T-helper 17 cell (primary cell): ENCODE measurements at places on chromosomes 7 and 10.
A peak's percentile ranks its signal among the peaks of the same experiment; 100 is the strongest.

GRCh38 chr10:131970946-131971345 lies 10.8 kb downstream of the BNIP3 start:
- peaks cover 40% of the 10 kb centered on the region for H3K4me1 ChIP-seq
- no peaks in the 10 kb centered on the region for H3K27me3 ChIP-seq
- DNase-seq: no peak
- no peak overlapping the region for H3K27ac ChIP-seq

GRCh38 chr7:83934118-83934734 lies 260.4 kb downstream of the SEMA3A start:
- H3K4me3 ChIP-seq: no peak overlapping the region
- no peak for DNase-seq
- H3K36me3 ChIP-seq: no peaks in the 10 kb centered on the region
- H3K27ac ChIP-seq: no peak overlapping the region

DNA sequence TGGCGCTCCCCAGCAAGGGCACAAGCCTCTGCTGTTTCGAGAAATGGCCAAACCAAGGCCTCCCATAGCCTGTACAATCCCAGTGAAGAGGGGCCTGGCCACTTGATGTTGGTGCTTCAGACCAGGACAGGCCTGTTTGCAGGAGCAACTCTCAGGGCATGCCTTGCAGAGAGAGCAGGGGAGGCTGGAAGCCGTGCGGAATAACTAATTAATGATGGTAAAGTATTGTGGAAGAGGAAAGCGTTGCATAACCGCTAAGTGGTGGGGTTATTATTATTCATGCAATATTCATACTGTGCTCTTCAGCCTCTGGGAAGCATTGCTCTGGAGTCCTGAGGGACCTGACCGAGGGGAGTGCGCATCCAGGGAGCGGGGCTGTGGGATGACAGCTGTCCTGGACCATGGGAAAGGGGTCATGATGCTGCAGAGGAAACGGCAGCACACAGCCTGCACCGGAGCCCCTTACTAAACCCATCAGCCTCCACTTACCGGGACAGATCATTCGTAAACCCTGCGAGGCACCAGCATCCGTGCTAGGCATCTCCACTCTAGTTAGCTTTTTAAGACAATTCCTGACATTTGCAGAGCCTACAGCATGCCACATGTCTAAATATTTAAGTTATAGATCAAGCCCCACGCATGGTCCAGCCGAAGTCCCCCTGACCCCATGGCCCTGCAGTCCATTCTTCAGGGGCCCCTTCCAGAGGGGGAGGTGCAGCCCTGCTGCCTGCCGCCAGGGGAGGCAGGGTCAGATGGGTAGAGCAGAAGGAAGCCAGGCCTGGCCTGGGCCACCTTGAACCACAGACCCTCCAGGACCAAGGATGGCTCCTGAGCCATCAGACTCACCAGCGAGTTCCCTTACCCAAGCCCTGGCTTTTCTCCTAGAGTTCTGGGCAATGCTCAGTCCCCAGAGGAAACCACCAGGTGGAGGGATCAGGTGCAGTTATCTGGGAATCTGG lies 11.6 kb downstream of the TMEM273 start:
- H3K36me3 ChIP-seq: peaks cover 2% of the 10 kb centered on the region
- peak overlapping the region; percentile 75 for H3K4me3 ChIP-seq
- H3K27ac ChIP-seq: peak overlapping the region; percentile 97
- peaks cover 57% of the 10 kb centered on the region for H3K4me1 ChIP-seq
- DNase-seq: no peak

DNA sequence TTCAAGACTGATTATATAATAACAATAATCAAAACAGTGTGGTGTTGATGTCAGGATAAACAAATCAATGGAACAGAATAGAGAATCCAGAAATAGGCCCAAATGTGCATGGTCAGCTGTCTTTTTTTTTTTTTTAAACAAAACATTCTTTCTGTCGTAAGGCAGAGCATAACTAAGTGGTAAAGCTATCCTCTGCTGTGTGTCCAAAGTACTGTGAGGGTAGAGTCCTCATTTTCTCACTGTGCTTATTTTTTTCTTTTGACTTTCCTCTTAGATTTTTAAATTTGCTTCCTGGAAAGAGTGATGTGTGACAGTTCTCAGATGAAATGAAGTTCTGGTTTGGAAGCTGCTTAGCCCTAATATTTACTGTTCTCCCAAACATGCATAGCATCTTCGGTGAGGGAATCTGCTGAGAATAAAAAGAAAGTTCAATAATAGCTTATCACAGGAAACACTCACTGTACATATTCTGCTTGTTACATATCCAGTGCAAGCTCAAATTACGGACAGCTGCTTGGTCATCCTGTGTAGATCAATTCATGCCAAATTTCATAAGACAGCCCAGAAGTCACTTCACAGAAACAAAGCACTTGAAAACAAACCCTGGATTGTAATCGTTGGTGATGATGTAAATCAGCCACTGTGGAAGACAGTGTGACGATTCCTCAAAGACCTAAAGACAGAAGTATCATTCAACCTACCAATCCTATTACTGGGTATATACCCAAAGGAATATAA lies 423.9 kb downstream of the NEBL start:
- DNase-seq: no peak
- H3K36me3 ChIP-seq: no peaks in the 10 kb centered on the region
- H3K27me3 ChIP-seq: no peaks in the 10 kb centered on the region
- no peaks in the 10 kb centered on the region for H3K4me1 ChIP-seq
- no peak overlapping the region for H3K27ac ChIP-seq
- no peak overlapping the region for H3K4me3 ChIP-seq

DNA sequence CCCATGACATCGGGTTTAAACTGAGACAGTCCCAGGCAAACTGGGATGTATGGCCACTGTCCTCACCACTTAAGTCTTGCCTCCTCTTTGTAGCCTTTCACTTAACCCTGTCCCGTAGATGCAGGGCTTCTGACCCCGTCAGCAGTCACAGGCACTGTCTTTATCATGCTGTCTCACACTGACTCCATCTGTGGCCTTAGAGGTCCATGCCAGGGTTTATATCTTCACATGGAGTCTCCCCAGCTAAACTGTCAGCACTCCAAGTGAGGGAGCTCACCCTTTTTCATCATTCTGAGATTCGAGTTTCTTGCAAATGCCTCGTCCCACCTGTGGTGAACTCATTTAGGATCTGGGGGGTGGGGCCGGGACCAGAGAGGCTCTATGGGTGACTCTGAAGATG lies 2.8 kb downstream of the FKBP6 start:
- peaks cover 22% of the 10 kb centered on the region for H3K27me3 ChIP-seq

DNA sequence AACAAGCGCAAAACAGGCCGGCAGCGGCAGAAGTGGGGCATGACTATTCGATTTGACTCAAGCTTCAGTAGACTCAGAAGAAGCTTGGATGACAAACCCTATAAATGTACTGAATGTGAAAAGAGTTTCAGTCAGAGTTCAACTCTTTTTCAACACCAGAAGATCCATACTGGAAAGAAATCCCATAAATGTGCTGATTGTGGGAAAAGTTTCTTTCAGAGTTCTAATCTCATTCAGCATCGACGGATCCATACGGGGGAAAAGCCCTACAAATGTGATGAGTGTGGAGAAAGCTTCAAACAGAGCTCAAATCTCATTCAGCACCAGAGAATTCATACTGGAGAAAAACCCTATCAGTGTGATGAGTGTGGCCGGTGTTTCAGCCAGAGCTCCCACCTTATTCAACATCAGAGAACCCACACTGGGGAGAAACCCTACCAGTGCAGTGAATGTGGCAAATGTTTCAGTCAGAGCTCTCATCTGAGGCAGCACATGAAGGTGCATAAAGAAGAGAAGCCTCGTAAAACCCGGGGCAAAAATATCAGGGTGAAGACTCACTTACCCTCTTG lies 2.8 kb downstream of the ZNF22 start:
- H3K27me3 ChIP-seq: no peaks in the 10 kb centered on the region
- H3K4me1 ChIP-seq: peaks cover 11% of the 10 kb centered on the region
- DNase-seq: no peak
- H3K36me3 ChIP-seq: peaks cover 2% of the 10 kb centered on the region
- no peak overlapping the region for H3K27ac ChIP-seq

DNA sequence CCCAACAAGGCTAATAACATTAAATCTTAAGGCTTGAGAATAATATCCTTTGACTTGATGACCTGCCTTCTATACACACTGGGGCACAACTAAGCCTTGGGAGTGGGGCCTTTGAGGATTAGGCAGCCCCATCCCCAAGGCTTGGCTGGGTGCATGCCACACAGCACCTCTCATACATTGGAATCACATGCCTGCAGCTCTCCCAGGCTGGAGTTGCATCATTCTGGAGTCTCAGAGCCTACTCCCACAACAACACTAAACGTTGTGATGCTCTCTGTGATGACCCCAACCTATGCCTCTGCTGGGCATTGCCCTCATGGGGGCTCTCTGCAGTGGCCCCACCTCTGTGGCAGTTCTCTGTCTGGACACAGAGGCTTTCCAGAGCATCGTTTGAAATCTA lies 31.9 kb upstream of the SGCE start:
- no peaks in the 10 kb centered on the region for H3K4me1 ChIP-seq
- peaks cover 15% of the 10 kb centered on the region for H3K27me3 ChIP-seq
- DNase-seq: no peak
- no peak overlapping the region for H3K4me3 ChIP-seq
- H3K27ac ChIP-seq: no peak overlapping the region

DNA sequence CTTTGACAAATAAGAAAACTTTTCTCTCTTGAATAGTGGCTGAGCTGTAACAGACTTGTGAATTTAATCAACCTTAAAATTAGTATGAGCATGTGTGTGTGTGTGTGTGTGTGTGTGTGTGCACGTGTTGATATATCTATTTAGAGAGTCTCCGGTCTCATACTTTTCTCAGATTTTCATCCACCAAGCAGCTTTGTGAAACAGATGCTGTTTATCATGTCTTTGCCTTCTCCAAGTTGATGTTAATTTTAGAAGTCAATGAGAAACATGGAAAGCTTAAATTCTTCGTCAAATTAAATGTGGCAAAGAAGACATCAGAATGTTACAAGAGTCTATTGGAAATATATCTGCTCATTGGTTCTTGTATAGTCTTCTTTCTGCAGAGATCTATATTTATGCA lies 839.2 kb upstream of the CELF2 start:
- H3K4me3 ChIP-seq: no peak overlapping the region
- H3K36me3 ChIP-seq: peaks cover 2% of the 10 kb centered on the region
- DNase-seq: no peak
- H3K4me1 ChIP-seq: no peaks in the 10 kb centered on the region

DNA sequence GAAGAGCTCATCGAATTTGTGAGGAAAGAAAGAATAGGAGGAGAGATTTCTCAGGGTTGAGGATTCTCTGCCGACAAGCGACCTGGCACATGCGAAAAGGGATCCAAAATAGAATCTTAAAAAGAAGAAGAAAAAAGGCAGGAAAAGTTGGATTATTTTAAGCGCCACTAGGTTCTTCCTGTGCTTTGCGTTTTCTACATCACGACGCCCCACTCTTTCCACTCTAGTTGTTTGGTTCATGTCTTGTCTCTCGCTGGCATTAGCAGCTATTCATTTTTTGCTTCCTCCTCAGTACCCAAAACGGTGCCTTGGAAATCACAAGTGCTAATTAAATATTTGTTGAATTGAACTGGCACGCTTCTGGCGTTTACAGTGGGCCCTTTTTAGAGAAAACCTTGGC lies 674 bp upstream of the FRA10AC1 start:
- H3K4me1 ChIP-seq: peaks cover 7% of the 10 kb centered on the region
- H3K4me3 ChIP-seq: no peak overlapping the region
- no peaks in the 10 kb centered on the region for H3K27me3 ChIP-seq
- no peaks in the 10 kb centered on the region for H3K36me3 ChIP-seq

DNA sequence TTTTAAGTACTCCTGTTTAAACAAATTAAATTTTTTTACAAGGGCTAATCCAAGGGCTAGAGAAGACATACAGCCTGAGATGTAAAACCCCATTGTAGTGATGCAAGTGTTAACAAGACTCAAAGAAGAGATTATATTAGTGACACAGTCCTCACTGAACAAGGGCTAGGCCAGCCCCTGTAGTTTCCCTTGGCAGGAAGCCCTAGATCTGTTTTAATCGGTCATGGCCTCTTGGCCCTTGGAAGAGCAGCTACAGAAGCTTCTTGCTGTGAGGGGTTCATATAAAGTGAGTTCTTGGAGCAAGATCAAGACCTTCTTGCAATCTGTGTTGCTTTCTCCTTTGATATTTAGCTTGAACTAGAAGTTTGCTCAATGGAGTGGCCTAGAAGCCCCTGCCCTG lies 1339.4 kb downstream of the XPNPEP1 start:
- no peak overlapping the region for H3K27ac ChIP-seq
- DNase-seq: no peak
- H3K36me3 ChIP-seq: no peaks in the 10 kb centered on the region
- H3K4me3 ChIP-seq: no peak overlapping the region

DNA sequence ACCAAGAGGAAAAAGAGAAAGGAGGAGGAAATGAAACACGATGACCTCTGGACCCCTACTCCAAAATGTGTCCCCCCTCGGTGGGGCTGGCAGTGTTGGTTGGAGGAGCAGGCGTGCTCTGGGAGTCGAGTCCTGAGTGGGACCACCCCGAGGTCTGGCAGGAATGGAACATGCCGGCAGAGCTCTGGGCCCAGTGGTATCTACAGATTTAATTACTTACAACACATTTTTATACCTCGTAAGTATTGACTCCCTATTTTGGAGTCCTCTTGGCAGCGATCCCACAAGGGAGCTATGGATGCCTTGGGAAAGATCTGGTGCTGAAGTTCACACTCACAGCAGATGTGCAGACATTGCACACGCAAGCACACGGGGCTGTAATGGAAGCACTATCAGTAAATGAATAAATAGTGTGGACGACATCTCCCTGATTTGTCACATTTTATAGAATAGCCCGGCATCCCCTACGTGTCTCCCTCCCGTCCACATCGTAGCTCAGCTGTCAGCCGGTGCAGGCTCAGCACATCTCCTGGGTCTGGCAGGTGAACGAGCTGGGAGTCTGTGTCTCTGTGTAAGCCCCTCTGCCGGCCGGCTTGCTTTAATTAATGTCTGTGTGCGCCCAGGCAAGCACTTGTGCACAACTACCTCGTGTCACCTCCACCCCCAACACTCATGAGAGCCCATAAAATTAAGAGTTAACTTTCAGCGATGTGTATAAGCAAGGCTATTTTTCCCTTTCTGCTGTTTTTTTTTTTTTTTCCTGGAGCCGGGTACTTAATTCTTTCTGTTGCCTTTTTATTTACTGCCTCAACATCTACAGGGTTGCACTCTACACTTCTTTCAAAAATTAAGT lies 603.2 kb downstream of the LRMDA start:
- peaks cover 24% of the 10 kb centered on the region for H3K27me3 ChIP-seq
- peaks cover 2% of the 10 kb centered on the region for H3K4me1 ChIP-seq
- H3K4me3 ChIP-seq: no peak overlapping the region
- H3K36me3 ChIP-seq: no peaks in the 10 kb centered on the region

- H3K27me3 ChIP-seq: peaks cover 13% of the 10 kb centered on the region
- DNase-seq: no peak
- H3K27ac ChIP-seq: peak overlapping the region; percentile 24
Observed at GRCh38 chr10:91006752-91007346, 86.0 kb upstream of the ANKRD1 start.

DNA sequence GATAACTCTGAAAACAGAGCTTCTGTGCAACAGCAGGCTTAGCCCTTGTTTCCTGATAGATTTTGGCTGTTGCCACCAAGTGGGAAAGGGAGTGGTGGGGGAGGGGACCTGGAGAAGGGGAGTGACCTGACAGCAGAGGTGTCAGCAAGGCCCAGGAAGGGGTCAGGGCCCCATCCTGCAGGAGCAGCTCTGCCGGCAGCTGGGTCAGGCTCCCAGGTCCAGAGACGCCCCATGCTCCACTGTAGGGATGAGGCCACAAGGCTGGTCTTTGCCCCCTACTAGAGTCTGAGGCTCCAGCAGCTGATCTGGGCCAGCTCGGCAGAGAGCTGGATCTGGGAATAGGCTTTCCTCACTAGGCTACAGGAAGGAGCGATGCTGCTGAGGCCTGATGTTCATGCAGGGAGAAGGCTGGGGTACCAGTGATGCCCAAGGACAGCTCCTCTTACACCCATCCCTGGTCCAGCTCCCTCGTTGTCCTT lies 44.0 kb upstream of the ZMIZ1 start:
- H3K36me3 ChIP-seq: peaks cover 5% of the 10 kb centered on the region
- peaks cover 6% of the 10 kb centered on the region for H3K27me3 ChIP-seq
- H3K27ac ChIP-seq: peak overlapping the region; percentile 53
- peaks cover 36% of the 10 kb centered on the region for H3K4me1 ChIP-seq
